ENCODE measurements at places on chromosomes 1 and 21. TPM values are rescaled to one million over a fixed set of nuclear protein-coding genes. Genes with fewer than 3 reads are reported as not detected.

The MSH4 gene
- 0.50 TPM for total RNA-seq

The CITED4 gene
- 67.5 TPM for total RNA-seq

The C1orf116 gene
- 30.2 TPM for total RNA-seq

The CRNN gene
- total RNA-seq = not detected

The SNRNP40 gene
- total RNA-seq = 56.0 TPM

The PLXNA2 gene
- 10.2 TPM for total RNA-seq

The PLA2G4A gene
- total RNA-seq = 3.3 TPM

The FMOD gene
- total RNA-seq = not detected

The NCMAP gene
- total RNA-seq = 0.50 TPM

The ZSCAN20 gene
- 6.4 TPM for total RNA-seq

The HSPA6 gene
- total RNA-seq = 0.28 TPM

The GPR161 gene
- total RNA-seq = 6.0 TPM

The LCK gene
- total RNA-seq = 2.6 TPM

The HFM1 gene
- total RNA-seq = not detected

The CFHR2 gene
- not detected for total RNA-seq

The KRTAP10-9 gene
- not detected for total RNA-seq

The GUCA2B gene
- total RNA-seq = not detected

The AMIGO1 gene
- total RNA-seq = 4.1 TPM

The TCHHL1 gene
- not detected for total RNA-seq

The IL10RB gene
- 23.1 TPM for total RNA-seq

The WARS2 gene
- 17.6 TPM for total RNA-seq

The TRIM46 gene
- total RNA-seq = 6.2 TPM

Measured in PC-9 (cell line).